ENCODE measurements at places on chromosomes 4 and X. TPM values are rescaled to one million over a fixed set of nuclear protein-coding genes. Genes with fewer than 3 reads are reported as not detected.

- no peak for DNase-seq
These were observed 74.0 kb downstream of the PAK3 start for GRCh38 chrX:111170017-111170416.

DNA sequence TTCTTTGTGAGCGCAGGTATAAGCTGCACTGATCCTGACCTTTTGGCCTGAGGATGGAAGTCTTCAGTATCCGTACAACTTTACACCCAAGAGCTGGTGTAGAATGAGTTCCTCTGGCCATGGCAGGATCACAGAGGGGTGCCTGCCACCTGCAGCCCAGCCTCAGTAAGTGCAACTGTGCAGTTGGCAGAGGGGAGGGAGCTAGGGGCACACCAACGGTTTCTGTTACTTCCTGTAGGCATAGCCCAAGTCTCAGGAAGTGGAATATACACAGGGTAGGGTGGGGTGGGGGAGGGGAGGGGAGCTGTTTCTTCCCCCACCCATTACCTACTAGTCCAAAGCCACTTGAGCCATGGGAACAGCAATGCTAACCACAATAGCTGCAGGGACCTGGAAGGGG is 85.4 kb upstream of the GBA3 start:
- DNase-seq, result no peak

- DNase-seq, result no peak
These were observed 92.2 kb upstream of the GPR34 start for GRCh38 chrX:41596596-41596995.

GLRA3 gene
- 0.03 TPM for polyA plus RNA-seq

DNA sequence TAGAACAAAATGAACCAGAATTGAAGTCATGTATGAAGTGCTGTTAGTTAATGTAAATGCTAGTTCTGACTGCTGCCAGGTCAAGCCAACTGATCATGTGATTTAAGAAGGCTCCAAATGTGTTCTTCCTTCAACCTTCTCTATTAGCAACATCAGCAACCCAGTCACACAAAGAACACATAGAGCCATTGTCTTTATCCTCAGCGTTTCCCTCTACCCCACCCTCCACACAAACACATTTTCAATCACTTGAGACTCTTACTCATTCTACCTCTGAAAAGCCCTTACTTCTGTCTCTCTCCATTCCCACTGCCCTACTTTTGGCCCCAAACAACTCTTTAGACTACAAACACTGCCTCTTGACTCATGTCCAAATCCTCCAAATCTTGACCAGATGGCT is 89.7 kb upstream of the KDR start:
- DNase-seq, result no peak

- no peak for DNase-seq
These were observed 554.6 kb downstream of the INPP4B start for GRCh38 chr4:142291299-142292050.
